ENCODE measurements at places on chromosomes 1 and 21.
A peak's percentile ranks its signal among the peaks of the same experiment; 100 is the strongest.

DNA sequence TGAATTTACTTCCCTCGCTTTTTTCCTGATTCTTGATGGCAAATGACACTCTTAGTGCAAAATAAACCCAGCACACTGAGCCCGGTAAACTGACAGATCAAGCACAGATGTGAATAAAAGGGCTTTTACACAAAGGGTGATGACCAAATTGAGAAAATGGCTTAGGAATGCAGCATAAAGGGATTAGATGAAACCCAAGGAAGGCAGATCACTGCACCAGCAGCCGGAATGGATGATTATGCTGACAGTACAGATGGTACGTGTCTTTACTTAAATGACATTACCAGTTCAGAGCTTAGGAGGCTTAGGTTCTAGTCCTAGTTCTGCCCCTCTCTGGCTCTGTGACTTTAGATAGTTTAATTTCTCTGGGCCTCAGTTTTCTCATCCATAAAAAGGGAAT is 12.0 kb downstream of the PKP1 start:
- DNase-seq = no peak

DNA sequence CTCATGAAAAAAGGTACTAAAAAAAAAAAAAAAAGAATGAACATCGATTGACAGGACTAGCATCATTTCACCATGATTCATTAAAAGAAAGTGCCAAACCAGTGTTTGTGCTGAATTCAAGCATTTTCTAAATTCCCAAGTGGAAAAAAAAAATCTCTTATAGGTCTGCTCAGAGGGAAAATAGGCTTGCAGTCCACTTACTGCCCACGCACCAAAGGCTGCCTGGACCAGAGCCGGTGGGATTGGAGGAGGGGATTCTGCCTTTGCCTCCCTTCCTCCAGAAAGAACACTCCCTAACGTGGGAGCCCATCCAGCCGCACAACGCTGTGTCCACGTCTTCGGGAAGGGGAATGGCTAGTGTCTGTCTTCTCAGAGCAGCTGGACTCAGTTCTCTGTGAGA is 5.5 kb upstream of the TRAPPC10 start:
- DNase-seq = no peak

DNA sequence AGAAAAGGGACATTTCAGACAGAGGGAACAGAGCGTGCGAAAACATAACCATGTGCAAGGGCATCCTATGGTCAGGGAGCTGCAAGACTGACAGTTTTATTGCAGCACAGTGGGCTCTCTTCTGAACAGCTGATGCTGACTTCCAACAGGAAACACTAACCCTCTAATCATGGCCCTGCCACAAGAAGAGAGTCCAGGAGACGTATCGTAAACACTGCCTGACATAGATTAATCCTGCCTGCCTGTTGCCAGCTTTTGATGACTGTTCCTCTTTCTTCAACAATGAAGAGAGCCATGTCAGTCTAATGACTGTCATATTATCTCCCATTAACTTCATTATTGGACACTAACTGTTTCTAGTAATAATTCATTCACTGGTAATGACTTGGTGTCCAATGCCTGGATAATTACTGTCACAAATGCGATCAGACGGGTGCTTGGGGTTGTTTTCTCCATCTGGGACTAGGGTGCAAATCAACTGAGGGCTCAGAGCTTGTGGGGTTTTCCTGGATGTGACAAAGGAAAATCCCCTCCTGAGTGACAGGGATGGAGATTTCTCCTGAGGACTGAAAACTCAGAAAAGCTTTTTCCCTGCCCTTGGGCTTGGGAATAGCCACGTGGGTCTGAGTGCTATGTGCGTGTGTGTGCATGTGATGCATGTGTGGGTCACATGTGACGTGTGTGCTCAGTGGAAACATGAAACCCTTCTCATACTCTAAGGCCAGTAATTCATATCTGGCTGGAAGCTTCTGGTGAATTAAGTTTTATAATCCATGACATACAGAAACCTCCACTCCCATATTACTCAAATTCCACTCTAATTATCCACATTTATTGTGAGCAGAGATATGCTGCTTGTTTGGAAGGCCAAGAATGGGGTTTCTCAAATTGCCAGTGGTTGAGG is 144.0 kb upstream of the PLXNA2 start:
- no peak for DNase-seq

GRCh38 chr1:9352377-9353134 is 59.9 kb downstream of the SPSB1 start:
- no peak for DNase-seq

DNA sequence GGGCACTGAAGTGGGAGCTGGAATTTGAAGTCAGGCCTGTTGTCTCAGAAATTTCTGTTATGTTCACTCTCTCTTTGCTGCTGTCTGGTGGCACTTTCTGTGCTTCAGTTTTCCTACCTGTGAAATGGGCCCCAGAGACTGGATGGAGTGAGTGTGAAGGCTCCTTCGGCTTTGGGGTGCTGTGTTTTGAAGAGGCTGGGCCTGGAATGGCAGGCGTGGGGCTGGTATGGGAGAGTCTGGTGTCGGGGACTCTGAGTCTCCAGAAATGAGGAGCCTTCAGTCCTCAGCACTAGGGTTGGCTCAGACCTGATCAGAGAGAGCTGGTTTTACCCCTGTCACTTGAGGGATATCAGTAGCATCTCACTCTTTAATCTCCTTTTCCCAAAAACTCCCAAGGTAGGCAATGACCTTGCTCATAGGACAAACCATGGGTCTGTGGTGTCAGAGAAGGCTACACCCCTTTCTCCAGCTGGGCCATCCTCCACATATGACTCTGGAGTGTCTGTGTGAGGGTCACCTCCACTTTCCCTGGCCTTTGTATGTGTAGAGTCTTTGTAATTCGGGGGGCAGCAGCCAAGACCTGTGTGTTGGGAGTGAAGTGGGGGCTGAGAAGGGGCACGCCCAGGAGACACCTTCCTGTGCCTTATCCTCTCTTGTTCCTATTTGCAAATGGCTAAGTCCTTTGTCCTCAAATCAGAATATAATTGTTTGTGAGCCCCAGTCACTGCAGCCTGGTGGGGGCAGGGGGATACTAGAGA is 279.9 kb downstream of the PTPRU start:
- DNase-seq = no peak

DNA sequence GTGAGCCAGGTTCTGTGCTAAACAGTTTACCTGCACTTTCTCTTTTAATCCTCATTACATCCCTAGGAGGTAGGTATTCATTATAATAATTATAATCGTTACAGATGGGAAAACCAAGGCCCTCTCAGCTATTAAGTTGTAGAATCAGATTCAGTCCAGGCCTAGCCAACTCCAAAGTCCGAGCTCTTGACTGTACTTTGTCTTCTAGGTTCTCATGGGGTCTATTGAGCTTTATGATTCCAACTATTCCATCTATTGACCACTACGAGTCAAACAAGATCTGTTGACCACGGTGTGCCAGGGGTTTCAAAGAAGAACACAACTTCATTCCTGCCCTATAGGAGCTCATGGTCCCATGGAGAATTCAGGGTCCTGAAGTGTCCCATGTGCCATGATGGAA is 2.0 kb downstream of the IFNLR1 start:
- no peak for DNase-seq

DNA sequence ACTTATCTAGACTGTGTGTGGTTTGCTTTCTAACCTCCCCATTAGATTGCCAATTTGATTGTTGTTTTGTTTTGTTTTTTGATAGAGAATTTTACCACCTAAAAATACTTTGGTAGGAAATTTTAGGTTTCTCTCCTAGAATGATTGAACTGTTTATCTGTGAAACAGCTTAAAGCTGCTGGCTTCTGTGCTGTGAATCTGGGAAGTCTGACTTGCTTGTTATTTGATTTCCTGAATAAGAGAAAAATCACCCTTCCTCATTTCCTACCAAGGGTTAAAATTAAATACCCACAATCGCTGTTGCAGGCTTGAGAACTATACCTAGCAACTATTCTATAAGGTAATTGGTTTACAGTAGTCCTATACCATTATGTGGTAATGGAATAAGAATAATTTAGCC is 198.9 kb upstream of the CACYBP start:
- DNase-seq = no peak

GRCh38 chr1:79519084-79519760 is 512.7 kb upstream of the ADGRL4 start:
- DNase-seq = no peak

- no peak for DNase-seq
These were observed 179.2 kb downstream of the PATJ start for GRCh38 chr1:61921435-61921834.

- no peak for DNase-seq
These were observed 21.7 kb downstream of the PDXK start for GRCh38 chr21:43740497-43741156.

- no peak for DNase-seq
These were observed 79.5 kb downstream of the NAV1 start for GRCh38 chr1:201618389-201618788.

- DNase-seq = no peak
These were observed 114.2 kb downstream of the SIPA1L2 start for GRCh38 chr1:232515706-232516105.

DNA sequence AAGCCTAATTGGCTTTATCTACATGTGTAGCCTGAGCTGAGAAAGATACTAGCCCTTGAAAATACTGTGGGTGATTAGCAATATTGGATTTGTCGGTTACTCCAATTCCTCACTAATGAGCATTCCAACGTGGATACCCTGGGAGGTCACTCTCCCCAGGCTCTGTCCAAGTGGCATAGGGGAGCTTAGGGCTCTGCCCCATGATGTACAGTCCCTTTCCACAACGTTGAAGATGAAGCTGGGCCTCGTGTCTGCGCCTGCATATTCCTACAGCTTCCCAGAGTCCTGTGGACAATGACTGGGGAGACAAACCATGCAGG is 2.6 kb downstream of the RCC1 start:
- DNase-seq = no peak

DNA sequence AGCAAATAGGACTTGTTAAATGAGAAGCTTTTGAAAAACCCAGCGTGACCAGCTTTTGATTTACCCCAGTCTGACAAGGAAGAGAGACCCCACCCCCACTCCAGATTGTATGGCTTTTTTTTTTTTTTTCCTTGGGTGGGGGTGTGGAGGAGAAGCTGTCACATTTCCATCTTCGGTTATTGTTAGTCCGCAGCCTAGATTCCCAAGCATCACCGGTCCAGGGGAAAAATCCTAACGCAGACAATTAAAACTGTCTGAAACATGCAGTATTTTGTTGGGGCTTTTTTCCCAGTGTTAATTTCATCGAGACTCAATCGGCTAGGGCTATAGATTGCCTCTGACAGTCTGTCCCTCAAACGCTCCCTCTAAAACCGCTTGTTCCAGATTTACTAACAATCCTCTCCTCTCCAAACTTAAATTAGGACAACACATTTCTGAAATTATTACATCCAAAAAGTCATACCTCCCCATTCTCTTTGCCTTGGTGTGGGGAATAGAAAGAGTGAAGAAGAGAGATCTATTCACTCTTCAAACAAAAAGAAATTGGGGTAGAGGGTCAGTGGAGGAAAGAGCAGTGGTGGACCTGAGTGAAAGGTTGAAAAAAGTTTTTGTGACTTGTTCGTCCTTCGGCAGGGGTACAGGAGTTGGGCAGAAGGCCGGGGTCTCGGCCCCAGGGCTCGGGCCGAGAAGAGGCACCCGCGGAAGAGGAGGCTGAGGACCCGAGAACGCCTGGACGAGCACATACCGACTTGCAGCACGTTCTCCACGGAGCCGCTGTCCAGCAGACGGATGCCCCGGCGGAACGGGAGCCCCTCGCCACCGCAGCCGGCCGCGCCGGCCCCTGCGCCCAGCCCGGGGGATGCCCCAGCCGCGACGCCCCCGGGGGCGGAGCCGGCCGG is 1.1 kb downstream of the ZSWIM5 start:
- peak; percentile 4 for DNase-seq

GRCh38 chr1:21946836-21947587 is 9.9 kb upstream of the HSPG2 start:
- no peak for DNase-seq

- DNase-seq = no peak
These were observed 2.9 kb downstream of the SERTAD4 start for GRCh38 chr1:210235363-210236053.

DNA sequence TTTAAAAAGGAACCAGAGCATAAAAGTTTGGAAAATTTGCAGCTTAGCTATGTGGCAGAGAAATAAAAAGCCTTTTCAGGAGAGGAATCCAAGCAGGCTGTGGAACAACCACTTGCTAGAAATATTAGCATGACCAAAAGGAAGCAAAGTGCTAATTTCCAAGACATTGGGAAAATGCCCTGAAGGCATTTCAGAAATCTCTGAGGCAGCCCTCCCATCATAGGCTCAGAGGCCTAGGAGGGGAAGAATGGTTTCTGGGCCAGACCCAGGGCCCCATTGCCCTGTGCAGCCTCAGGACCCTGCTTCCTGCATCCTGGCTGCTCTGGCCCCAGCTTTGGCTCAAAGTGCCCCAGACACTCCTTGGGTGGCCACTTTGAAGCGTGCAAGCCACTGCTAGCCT is 56.8 kb downstream of the TENT5C start:
- no peak for DNase-seq

DNA sequence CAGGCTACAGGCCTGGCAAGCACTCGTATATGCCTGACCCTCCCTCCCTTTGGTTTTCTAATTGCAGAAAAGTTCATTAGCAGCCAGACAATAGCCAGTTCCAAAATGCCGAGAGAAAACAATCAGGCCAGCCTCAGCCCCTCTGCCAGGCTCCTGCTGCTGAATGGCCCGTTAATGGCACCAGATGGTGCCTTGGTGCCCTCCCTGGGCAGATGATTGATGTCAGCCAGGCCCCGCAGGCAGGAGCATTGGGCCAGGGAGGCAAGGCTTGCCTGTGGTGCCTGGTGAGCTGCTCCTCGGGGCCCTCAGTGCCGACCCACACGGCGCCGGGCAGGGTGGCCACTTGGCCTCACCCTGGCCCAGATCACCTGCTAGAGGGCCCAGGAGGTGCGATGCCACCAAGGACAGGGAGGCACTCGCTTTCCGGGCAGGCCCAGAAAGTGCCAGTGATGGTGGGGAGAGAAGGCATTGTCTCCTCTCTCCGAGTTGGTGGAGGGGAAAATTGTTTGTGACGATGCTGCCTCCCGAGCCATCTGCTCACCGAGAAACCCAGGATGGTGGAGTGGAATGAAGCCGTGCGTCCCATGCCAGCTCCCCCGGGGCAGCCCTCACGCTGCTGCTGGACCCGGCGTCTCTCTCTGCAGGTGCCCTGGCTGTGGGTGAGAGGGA is 28.1 kb downstream of the QSOX1 start:
- DNase-seq = no peak

DNA sequence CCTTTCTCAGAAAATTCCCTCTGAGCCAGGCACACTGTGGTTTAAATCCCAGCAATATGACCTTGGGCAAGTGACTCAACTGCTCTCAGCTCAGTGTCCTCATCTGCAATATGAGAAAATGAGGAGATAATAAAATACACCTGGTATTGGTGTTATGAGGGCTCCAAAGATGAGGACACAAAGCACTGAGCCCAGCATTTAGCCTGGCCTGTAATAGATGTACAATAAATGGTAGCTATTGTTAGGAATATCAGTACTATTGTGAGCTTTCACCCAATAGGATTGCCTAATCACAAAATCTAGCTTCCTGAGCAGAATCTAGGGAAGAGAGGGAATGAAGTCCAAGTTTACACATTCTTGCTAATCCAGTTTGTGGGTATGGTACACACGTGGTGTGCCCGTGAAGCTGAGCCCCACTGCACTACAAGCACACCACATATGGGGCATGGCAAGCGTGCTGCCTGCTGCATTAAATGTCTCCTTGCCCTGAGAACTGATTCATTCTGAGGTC is 24.3 kb upstream of the SLC30A1 start:
- DNase-seq = no peak

GRCh38 chr1:166040202-166040997 is 126.4 kb downstream of the FAM78B start:
- no peak for DNase-seq

GRCh38 chr1:214637722-214638458 is 34.9 kb downstream of the CENPF start:
- DNase-seq = peak; percentile 51

GRCh38 chr1:208737161-208737560 is 493.0 kb upstream of the PLXNA2 start:
- no peak for DNase-seq

- DNase-seq = no peak
These were observed 3.7 kb upstream of the SDC3 start for GRCh38 chr1:30912224-30912623.
